ENCODE measurements at places on chromosomes 7 and 10.

- no peak for DNase-seq
Observed at GRCh38 chr10:101888251-101888949, 44.8 kb upstream of the KCNIP2 start.

- no peak for DNase-seq
Observed at GRCh38 chr7:39621261-39621660, 2.1 kb upstream of the RALA start.

DNA sequence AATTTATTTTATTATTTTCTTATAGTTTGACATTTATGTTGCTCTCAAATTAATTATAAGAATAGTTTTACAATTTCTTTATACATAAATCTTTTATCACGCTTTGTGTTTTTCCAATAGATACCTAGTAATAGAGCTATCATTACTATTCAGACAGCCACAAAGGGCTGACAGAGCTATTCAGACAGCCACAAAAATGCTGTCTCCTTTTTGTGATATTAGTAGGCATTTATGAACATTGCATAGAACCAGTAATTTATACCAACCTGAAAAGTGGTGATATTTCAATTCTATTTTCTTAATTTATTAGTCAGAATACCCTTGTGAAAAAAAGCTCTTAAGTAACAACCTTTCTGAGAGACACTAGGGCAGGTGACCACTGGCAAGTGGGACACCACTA lies 34.2 kb upstream of the IGFBP3 start:
- no peak for DNase-seq

DNA sequence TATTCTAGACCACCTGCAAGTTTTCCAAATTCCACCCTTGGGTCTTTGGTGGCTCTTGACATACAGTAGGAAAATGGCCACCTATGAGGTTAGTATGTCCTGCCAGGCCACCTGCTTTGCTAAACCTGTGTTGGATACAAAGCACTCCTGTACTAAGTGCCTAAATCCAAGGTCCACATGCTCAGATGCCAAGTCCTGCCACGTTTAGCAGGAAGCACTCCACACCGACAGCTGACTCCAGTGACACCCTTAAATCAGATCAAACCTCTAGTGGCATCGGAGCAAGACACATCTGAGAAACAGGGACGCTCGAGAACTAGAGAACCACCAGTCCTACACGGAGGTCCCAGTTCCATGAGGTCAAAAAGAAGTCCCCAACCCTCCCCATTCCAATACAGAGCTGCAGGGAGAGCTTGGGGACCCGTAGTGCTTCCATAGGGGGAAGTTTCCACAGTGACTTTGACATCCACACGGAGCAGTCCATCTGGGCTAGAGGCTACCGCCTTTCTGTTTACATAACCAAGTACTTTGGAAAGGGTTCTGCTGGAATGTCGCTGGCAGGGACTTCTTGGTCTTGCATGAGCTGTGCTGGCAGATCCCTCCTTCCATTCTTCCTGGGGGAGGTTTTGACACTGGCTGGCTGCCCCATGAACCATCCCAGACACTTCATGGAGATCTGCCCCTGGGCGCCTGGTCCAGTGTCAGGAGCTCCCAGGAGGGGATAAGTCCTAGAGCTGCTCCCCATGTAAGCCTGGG lies 290.6 kb downstream of the PRPF18 start:
- DNase-seq = no peak

DNA sequence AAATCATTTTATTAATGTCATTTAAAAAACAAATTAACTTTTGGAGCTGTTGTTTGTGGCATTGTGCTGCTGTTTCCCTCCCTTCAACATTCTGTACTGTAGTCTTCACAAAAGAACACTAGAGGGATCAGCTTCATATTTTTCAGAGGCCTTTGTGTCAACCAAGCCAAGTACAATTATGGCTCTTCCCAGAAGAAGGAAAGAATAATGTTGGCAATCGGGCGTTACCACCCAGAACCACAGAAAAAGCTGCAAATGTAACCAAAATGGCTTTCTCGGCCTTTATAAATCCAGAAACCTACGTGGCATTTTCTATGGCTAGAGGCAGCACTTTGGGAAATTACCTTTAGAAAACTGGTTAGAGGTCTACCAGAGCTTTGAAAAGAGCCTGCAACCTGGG lies 98.8 kb upstream of the COL1A2 start:
- peak; percentile 33 for DNase-seq

DNA sequence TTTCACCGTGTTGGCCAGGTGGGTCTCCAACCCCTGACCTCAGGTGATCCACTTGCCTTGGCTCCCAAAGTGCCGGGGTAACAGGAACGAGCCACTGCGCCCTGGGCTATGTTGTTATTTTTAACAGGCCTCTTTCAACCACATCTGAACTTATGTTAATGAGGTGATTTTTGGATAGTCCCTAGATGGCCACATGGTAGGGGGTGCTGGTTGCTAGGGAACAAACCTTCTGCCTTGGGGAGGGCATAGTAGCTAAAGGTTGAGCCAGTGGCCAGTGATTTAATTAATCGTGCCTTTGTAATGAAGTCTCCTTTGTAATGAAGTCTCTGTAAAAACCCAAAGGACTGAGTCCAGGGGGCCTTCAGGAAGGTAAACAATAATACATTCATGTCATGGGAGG lies 9.1 kb downstream of the COMTD1 start:
- no peak for DNase-seq

GRCh38 chr7:132932296-132933071 lies 149.4 kb downstream of the CHCHD3 start:
- DNase-seq = no peak

GRCh38 chr10:6091630-6092029 lies 2.8 kb downstream of the RBM17 start:
- DNase-seq = no peak

DNA sequence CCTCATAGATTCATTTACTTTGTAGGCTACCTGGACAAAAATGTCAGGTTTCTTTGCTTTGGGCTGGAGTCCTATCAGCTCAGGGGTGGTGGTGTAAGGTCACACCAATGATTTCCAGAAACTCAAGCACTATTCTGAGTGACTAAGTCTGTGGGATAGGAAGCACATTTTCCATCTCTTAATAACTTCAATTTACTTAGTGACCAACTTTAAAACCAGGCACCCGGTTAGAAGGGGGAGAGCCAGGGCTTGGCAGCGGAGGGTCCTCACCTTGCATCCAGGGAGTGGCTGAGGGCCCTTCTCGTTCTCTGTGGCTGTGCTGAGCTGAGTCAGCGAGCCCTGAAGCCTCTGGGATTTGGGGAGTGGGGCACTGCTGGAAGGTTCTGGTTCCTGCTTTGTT lies 6.7 kb downstream of the CHST3 start:
- DNase-seq = no peak

GRCh38 chr7:16091701-16092310 lies 329.5 kb downstream of the CRPPA start:
- DNase-seq = no peak

DNA sequence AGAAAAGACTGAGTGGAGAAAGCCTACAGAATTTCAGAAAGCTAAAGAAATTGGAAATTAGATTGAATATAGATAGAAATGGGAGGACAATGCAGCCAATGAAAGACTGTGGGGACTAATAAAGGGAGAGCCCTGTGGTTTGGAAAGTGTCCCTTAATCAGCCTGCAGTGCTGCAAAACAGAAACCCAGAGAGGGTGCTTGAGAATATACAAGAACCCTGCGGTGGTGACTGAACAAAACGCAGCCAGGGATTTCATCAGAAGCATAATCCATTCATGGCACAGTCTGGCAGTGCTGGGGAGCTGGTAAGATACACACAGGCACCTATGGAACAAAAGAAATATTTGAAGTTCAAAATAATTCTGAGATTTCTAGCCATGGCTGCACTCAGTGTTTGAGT lies 19.1 kb downstream of the CEP41 start:
- DNase-seq = no peak

GRCh38 chr7:129829737-129830631 lies 122.8 kb downstream of the UBE2H start:
- peak; percentile 78 for DNase-seq

- DNase-seq = peak; percentile 90
Observed at GRCh38 chr7:4631380-4632179, 50.5 kb upstream of the FOXK1 start.

DNA sequence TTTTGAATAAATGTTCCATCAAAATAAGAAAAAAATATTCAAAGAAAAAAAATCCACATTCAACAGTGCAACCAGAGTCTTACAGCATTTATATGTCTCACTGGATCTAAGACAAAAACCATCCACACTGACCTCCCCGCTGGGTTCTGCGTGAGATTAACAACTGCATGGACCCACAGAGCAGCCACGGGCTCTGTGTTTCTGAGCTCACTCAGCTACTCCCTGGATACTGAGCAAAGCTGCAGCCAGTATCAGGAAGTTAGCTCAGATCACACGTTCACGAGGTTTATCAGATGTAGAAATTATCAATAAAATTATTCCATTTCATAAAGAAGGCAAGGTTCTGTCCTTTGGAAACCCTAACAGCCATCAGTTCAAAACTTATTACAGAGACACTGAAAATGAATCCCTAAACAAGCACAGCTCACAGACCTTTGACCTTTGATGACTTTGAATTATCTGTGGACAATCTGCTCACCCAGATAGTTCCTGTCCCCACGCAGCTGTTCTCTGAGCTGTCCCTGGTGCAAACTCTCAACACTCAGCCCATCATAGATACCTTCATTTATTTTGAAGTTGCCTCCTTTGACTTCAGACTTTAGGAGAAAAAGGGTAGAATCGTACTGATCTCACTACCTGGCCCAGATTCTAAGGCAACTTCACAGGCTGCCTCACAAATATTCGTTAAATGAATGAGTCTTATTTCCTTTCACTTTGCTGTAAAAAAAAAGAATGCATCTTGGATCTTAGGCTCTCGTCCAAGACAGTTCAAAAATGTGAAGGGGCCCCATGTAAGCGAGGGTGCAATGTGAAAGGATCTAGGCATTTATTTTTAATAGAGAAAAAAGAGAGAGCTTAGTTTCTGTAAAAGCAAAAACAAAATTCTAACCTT lies 67.7 kb upstream of the SVIL start:
- no peak for DNase-seq

GRCh38 chr7:121941830-121942229 lies 68.9 kb downstream of the PTPRZ1 start:
- no peak for DNase-seq

DNA sequence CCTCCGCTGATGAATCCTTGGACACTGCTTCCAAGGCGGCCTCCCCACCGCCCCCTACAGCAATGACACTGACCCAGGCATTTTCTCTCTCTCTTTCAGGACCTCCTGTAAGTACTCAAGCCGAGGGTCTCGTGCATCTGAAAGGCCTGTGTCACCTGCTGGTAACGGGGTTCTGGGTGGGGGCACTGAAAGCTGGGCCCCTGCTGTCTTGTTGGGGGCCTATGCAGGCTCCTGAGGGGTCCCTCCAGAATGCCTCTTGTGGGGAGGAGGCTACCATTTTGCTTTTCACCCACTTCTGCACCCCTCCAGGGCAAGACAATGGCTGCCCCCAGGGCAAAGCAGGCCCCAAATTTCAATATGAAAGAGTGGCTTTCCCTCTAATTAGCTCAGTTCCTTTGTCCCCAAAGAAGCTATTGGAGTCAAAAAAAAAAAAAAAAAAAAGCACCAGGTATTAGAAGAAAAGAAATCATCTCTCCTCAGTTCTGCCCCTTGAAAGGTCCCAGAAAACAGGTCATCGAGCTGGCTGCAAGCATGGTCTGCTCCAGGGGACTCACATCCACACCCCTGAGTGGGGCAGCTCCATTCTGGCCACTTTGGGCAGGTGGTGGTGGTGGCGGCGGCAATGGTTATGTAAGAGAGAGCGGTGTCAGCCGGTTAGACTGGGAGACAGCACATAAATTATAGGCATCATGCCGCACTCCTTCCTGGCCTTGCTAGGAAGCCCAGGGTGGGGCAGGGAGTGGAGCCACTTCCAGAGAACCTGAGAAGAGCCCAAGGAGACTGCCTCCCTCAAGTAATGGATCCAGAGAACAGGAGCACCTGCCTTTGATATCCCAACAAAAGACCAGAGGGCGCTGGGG lies 66.2 kb downstream of the COL13A1 start:
- DNase-seq = no peak

DNA sequence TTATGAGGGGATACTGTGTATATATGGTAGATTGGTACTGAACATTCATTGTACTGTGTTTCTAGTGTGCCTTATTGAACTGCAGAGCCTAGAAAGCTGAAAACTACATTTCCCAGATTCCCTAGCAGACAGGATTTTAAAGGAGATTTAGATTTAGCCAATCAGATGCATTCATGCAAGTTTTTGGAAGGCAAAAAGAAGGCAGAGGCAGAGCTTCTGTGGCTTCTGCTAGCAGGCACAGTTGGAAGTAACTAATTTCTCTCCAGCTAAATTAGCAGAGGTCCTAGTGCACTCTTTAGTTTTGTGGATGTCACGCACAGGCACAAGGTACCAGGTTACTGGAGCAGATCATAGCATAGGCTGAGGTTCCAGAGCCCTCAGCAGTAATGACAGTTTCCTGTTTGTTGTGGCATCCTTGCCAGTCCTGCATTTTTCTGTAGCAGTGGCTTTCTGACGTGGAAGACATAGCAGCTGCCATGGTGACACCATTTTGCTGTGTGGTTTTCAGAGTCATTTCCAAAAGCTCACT lies 83.7 kb upstream of the CCDC71L start:
- no peak for DNase-seq

- peak; percentile 52 for DNase-seq
Observed at GRCh38 chr10:31320550-31321211, 1.7 kb downstream of the ZEB1 start.

DNA sequence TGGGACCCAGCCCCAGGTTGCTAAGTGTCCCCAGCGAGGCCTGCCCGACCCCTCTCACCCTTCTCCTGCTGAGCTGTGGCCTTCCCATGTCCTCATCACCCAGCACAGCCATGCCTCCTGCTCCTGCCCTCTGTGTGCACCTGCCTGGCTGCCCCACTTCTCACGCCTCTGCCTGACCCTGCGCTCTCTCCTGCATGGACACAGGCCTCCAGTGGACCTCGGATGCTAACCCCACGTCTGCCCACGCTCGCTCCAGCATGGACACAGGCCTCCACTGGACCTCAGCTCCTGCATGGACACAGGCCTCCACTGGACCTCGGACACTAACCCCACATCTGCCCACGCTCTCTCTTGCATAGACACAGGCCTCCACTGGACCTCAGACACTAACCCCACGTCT lies 111.6 kb downstream of the ADARB2 start:
- DNase-seq = no peak

- DNase-seq = no peak
Observed at GRCh38 chr7:134553976-134554375, 5.1 kb downstream of the AKR1B15 start.

GRCh38 chr10:91653219-91653870 lies 20.5 kb upstream of the PPP1R3C start:
- DNase-seq = no peak
